Kidney (tissue), 22 donors: ENCODE measurements at places on chromosomes 4 and X.

DNA sequence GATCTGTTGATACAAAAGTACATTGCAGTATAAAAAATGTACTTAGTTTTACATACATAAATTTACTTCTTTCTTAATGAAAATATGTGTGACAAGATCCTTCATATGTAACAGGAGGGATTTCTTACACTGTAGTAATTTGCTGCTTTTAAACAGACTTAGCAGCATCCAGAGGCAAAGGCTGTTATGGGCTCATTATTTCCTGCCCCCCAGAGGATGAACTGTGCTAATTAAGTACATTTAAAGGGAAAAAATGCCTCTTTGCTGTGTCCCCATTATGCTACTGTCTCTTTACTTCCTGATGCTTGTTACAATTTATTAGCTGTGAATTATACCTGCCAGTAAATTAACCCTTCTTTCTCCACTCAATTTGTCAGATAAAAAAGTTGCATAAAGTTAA is 47.1 kb downstream of the NDST3 start:
- no peak for DNase-seq

DNA sequence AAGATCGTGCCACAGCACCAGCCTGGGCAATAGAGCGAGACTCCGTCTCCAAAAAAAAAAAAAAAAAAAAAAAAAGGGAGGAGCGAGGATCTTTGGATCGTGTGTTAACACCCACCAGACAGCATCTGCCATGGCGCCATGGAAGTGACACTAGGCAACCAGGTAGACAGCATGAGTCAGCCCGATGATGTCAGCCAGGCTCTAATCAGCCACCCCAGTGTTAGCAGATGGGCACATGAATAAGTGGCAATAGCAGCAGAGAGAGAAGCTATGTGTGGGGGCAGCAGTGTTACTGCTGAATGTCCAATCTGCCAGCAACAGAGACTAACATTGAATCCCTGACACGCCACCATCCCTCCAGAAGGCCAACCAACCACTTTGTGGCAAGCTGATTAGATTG is 6.6 kb downstream of the SYN1 start:
- DNase-seq = no peak

DNA sequence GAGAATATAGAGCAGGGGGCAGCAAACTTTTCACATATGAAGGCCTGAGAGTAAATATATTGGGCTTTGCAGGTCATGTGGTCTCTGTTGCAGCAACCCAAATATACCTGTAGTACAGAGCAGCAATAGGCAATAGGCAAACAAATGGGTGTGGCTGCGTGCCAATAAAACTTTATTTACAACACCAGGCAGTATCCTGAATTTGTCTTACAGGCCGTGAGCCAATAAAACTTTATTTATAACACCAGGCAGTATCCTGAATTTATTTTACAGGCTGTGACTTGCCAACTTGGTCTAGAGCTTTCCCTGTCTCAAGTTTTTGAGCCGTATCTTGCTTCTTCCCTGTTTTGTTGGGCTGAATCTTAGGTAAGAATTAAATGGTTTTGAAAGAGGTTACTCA is 118.2 kb downstream of the PHEX start:
- DNase-seq = no peak

DNA sequence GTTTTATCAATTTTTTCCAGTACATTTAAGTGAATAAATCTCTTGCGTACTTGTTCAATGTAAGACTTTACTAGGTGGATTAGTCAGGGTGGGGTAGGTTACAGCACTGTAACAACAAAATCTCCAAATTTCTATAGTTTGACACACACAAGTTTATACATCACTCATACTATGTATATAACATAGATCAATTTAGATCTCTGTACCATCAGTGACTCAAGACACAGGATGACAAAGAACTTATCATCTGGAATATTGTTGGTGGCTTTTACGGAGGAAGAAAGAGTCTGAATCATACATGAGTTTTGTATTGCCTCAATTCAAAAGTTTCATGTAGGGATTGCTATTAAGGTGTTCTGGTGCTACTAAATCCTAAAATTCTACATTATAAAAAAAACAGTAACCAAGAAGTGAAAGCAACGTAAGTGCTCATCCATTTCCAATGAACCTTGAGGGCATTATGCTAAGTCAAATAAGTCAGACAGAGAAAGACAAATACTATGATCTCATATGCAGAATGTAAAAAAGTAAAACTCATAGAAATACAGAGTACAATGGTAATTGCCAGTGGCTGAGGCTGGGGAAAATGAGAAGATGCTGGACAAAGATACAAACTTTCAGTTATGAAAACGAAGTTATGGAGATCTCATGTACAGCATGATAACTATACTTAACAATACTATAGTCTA is 98.0 kb upstream of the DKK2 start:
- DNase-seq = no peak
